Iris pigment epithelial cell (primary cell): ENCODE measurements at places on chromosomes 3 and 15.

GRCh38 chr3:52357151-52358080, 41.3 kb downstream of the DNAH1 start:
- DNase-seq = no peak

DNA sequence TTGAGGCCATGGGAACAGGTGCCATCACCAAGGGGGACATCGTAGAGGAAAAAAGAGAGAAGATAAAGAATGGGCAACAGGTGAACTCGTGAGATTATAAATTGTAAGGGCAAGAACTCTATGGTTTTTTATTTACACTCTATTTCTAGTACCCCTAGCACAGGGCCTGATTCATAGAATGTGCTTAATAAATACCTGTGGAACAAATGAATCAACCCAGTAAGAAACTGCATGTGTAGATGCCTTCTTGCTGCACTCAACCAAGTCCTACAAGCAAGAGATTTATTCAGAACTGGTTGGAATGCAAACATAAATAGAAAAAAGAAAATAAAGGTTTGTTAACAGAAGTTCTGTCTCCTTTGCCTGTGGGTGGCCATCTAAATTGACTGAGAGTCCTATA, 18.7 kb upstream of the KPNA1 start:
- peak; percentile 11 for DNase-seq

GRCh38 chr15:42604894-42605744, 29.7 kb downstream of the STARD9 start:
- DNase-seq = peak; percentile 36

- DNase-seq = no peak
These were observed 193.9 kb downstream of the ZNF621 start for GRCh38 chr3:40718681-40719080.

- peak; percentile 62 for DNase-seq
These were observed 343.1 kb downstream of the LPP start for GRCh38 chr3:188497021-188497420.

GRCh38 chr3:179324270-179324754, 1.5 kb downstream of the ZNF639 start:
- DNase-seq = peak; percentile 72

GRCh38 chr3:36060950-36061349, 319.4 kb upstream of the STAC start:
- peak; percentile 1 for DNase-seq

GRCh38 chr3:101862416-101863165, 13.3 kb downstream of the NFKBIZ start:
- no peak for DNase-seq

DNA sequence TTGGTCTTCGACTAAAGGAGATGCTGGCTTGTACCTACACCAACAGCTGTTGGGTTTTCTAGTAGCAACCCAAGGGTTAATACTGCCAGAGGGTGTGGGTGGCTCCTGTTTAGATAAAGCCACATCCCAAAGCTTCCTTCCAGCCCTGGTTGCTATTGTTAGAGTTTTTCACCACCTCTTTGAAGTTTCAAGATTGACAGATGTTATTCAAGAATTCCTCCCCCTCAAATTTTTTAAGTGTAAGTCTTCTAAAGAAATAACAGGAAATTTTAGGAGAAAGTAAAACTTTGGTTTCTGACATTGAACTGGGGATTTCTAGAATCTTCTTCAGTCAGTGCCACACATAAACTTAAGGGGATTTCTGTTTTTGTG, 60.9 kb downstream of the TGFBR2 start:
- peak; percentile 38 for DNase-seq

GRCh38 chr3:100954199-100954935, 38.9 kb downstream of the ABI3BP start:
- peak; percentile 36 for DNase-seq
